ENCODE measurements at places on chromosomes 1 and 21. TPM values are rescaled to one million over a fixed set of nuclear protein-coding genes. Genes with fewer than 3 reads are reported as not detected.
A peak's percentile ranks its signal among the peaks of the same experiment; 100 is the strongest.

- DNase-seq: no peak
Measured at GRCh38 chr1:24323281-24323680, 4.1 kb downstream of the GRHL3 start.

DNA sequence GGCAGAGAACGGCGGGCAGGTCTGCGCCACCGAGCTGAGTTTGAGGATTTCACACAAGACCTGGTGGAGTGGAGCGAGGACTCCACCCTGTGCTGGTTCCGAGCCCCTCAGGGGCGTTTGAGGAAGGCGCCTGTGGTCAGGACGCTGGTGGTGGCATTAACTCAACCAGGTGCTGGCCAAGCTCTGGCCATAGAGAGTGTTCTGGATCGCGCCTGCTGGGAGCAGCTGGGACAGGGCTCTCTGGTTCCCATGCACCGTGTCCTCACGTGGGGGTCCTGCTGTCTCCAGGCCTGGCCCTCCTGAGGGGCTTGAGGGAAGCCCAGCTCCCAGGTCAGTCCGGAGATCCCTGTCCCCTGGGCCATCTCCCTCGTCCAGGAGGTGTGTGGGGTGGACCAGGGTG, 24.8 kb upstream of the TTC34 start:
- DNase-seq: no peak

DNA sequence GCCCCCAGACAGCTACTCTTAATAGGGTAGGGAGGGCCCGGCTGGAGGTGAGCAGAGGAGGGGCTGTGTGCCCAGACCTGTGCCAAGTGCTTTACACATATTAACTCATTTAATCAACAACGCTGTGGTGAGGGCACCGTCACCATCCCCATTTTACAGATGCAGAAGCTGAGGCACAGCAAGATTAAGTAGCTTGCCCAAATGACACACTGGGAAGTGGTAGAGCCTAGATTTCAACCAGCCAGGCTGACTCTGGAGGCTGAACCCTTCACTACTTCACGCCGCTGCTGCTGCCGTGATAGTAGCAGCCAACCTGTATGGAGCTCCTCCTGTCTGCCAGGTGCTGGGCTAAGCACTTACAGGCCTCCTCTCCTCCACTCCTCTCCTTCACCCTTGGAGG, 127.2 kb downstream of the PTPRU start:
- DNase-seq: no peak

- DNase-seq: no peak
Measured at GRCh38 chr1:105632342-105633196, 1423.9 kb upstream of the PRMT6 start.

- no peak for DNase-seq
Measured at GRCh38 chr1:179190861-179191260, 38.6 kb downstream of the ABL2 start.

DNA sequence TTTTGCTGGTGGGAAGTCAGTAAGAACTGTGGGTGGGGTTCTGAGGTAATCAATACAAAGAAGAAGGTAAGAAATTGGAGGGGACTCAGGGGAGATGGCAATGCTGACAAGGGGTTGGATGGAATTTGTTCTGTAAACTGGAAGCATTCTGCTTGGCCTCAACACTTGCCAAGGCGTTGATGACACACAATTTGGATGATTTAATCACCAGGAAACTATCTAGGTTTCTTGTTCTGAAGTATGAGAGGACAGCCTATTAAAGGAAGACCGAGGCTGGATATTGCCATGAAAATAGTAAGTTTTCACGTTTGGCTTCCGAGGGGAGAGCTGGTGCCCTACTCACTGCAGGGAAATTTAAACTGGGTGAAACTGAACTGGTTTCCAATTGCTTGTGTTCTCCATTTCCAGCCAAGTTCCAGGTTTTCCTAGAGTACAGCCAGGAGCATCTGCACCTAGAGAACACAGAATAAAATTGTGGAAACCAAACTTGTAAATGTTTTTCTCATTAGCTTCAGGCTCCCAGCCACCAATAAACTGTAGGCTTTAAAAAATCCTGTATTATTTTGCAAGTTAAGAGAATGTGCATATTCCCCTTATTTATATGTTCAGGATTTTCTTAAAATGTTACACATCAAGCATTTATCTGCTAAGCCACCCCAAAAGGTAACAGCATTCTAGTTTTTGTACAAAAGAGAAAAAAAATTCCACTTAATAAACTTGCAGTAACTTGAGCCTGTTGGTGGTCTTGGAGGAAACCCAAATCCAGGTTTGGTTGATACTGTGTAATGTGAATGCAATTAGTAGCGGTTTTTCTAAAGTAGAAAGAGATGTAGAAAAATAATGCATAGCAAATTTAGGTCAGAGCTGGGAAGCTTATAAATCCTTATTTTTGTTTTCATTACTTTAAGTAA, 53.8 kb downstream of the ROR1 start:
- peak; percentile 73 for DNase-seq

- DNase-seq: no peak
Measured at GRCh38 chr1:12371053-12371452, 141.2 kb downstream of the VPS13D start.

- no peak for DNase-seq
Measured at GRCh38 chr1:31762323-31762722, 1.8 kb downstream of the ADGRB2 start.

- no peak for DNase-seq
Measured at GRCh38 chr1:68206848-68207689, 25.3 kb downstream of the WLS start.

DNA sequence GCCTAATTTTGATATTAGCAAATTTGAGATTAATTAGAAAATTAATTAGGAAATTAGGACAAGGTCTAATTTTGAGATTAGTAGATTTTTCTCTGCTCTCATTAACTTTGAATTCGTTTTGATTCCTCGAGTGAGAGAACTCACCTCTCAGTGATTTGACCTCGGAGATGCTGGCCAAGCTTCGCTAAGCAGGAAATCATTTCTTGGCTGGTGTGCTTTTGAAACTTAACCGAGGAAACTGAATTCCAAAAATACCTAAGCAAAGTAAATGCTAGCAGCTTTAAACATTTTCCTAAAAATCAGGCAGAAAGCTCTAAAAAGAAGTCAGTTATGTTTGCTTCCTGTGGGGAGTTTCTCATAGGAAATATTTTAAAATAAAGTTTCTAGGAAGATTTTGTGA, 34.9 kb downstream of the CDC14A start:
- no peak for DNase-seq

- no peak for DNase-seq
Measured at GRCh38 chr1:59697150-59697800, 117.5 kb upstream of the HOOK1 start.

GRCh38 chr1:197799271-197799670, 24.0 kb upstream of the DENND1B start:
- DNase-seq: peak; percentile 31

SH3BGR gene
- total RNA-seq: 5.2 TPM

NCMAP gene
- 0.05 TPM for total RNA-seq

FAM151A gene
- not detected for total RNA-seq

CBS gene
- total RNA-seq: 34.2 TPM

MATN1 gene
- total RNA-seq: 0.26 TPM

TDRD10 gene
- total RNA-seq: not detected

AADACL4 gene
- total RNA-seq: not detected
